Eye (tissue), 1 donor: ENCODE measurements at places on chromosomes 5 and 9.
A peak's percentile ranks its signal among the peaks of the same experiment; 100 is the strongest.

DNA sequence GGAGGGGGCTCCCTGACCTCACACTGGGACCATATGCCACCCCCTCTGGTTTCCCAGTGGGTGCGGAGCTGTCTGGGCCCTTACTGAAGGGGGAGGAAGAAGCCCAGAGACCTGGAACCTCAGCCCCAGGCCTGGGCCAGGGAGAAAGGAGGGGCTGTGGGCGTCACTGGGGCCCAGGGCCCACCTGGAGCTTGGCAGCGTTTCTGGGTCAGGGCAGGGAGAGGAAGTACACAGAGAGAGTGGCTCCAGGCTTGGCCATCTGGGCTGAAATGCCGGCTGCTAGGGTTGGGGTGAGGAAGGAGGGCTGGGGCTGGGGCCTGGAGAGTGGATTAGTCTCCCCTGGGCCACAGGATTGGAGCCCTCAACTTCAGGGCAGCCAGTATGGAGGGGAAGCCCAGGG lies 6.4 kb upstream of the DAB2IP start:
- DNase-seq: peak; percentile 80

- no peak for DNase-seq
Measured at GRCh38 chr9:82558346-82558745, 504.6 kb downstream of the RASEF start.

DNA sequence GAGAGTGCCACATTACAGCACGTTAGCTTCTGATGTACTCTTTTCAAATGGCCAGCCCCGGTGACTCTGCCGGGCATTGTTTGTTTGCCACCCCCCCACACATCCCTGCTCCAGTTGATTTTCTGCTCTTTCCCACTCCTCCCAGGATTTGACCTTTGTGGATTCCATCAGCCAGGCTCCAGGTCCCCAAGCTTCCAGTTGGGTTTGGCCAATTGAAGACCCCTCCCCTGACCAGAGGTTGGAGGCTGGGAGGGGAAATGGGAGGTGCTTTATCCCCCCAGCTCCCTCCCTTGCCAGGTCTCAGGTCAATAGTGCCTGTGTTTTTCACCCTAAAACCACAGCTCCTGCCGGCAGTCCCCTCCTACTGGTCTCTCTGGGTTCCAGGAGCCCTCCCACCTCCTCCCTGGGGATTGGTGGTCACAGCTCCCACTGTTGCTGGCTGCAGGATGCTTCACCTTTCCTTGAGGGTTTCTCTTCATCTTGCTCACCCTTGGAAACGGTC lies 34.9 kb downstream of the IRF1 start:
- DNase-seq: no peak

- no peak for DNase-seq
Measured at GRCh38 chr5:133439859-133440258, 172.5 kb downstream of the FSTL4 start.

DNA sequence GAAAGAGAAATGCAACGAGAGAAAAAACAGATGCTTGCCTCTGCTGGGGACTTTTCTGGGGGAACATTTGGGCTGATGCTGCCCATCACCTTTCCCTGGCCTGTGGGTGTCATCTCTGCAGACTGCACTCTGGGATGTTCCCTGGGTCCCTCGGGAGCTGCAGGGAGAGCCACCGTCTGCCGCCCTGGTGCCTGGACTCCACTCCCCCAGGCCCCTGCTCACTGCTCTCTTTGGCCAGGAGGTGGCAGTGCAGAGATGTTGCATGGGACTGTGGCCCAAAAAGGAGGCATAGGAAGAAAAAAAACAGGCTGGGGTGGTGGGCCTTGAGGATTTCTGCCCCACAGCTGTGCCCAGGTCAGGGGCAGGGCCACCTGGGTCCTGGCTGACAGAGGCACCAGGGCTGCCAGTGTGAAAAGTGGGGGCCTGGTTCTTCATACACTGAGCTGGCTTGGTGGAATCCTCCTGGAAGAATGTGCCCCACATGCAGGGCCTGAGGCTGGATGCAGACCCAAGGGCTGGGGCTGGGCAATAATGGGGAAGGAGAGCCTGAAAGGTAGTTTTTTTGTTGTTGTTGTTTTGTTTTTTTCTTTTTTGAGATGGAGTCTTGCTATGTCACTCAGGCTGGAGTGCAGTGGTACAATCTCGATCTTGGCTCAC lies 353.6 kb downstream of the SLIT3 start:
- peak; percentile 83 for DNase-seq

DNA sequence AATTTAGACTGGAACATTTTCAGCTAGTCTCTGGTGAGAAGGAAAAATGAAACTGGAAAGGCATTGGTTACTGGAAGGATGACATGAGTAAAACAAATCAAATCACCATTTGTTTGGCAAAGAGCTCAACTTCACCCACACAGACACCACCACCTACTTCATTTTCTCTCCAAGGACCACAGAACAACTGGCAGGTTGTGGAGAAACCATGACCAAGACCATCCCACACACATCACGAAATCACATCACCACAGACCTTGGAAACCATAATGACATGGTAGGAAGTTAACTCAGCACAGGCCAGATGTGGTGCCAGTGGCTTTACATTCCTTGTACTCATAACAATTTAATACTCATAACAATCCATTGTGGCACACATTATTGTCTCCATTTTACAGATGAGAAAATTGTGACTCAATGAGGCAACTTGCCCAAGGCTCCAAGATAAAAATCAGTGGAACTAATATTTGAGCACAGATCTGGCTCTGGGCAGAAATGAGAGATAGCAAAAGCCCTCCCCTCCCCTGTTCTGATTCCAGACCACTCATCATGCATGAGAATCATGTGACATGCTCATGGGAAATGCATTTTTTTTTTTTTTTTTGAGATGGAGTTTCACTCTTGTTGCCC lies 7.5 kb downstream of the OR1K1 start:
- DNase-seq: no peak

GRCh38 chr5:11962122-11962521 lies 57.9 kb upstream of the CTNND2 start:
- DNase-seq: no peak

- peak; percentile 92 for DNase-seq
Measured at GRCh38 chr5:126422994-126423788, at the start of gene GRAMD2B. TSS of gene GRAMD2B (plus strand) at chr5:126423409. CDS start at chr5:126423607, 198 bp downstream.

DNA sequence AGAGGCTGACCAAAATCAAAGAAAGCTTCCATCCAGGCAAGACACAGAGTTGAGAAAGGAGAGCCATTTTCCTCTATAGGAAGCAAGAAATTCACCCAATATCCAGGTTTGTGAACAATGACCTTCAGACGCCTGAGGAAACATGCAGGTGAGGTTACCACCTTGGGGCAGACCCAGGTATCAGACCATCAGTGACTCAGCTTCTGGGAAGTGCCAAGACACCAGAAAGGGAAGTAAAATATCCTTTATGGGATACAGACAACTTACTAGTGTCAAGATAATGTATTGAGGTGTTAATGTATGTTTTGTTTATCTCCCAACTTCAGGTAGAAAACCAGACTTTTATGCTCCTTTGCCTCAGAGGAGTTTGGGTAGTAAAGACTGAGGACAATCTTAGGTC lies 2.2 kb upstream of the DTWD2 start:
- DNase-seq: no peak

DNA sequence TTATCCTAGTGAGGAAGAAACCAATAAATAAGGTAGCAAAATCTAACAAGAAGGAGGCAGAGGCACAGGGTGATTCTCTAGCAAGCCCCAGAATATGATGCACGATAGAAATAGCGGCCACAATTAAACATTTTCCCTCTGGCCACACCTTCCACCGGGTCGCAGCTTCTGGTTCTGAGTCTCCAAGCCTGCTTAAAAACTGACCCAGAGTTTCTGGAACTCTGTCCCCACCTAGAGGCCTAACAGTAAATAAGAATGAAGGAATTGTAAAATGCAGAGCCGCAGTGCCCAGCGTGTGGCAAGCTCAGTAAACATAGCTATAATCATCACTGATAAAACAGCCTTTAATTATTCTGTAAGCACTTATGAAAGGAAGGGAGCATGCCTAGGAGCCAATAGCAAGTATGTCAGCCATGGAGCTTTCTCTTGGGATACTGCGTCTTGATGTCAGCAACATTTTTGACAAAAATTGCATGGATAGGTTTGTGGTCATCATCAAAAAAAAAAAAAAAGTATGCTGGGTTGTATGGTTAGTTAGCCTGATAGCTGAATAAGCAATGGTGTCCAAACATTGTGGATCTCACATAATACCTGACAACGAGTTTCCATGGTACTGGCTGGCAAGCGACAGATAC lies 465.5 kb downstream of the DNAH5 start:
- peak; percentile 82 for DNase-seq

GRCh38 chr5:39461007-39461682 lies 36.4 kb upstream of the DAB2 start:
- no peak for DNase-seq

DNA sequence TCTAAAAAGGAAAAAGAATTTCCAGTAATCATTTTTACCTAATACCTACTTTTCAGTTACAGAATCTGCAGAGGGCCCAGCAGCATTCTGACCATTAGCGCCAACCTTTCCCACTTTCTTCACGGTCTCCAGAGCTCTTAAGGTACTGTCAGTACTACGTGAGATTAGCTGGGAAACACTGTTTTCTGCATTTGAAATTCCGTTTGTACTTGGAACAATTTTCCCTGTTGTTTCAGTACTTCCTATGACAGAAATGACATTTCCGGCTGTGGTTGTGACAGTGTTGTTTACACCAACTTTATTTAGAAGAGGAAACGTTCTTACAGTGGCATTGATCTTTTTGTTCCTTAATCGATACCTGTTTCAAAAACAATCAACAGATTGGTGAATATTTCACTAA lies 36.9 kb upstream of the PDCL start:
- no peak for DNase-seq

DNA sequence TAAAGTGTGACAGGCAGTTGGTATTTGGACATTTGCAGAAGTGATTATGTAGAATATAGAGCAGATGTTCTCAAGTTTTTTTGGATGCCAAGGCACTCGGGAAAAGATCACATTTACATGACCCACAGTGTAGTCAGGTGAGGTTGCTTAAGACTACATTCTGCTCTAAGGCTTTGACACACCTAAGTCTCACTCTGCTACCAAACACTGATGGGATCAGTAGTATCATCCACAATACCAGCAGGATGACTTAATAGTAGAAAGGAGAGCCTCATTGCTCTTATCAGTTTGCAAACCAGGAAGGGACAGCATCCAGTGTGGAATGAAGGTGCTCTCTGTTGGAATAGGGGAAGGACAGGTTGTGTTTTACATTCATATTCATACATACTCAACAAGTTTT lies 2.5 kb upstream of the SPATA31D1 start:
- DNase-seq: no peak

DNA sequence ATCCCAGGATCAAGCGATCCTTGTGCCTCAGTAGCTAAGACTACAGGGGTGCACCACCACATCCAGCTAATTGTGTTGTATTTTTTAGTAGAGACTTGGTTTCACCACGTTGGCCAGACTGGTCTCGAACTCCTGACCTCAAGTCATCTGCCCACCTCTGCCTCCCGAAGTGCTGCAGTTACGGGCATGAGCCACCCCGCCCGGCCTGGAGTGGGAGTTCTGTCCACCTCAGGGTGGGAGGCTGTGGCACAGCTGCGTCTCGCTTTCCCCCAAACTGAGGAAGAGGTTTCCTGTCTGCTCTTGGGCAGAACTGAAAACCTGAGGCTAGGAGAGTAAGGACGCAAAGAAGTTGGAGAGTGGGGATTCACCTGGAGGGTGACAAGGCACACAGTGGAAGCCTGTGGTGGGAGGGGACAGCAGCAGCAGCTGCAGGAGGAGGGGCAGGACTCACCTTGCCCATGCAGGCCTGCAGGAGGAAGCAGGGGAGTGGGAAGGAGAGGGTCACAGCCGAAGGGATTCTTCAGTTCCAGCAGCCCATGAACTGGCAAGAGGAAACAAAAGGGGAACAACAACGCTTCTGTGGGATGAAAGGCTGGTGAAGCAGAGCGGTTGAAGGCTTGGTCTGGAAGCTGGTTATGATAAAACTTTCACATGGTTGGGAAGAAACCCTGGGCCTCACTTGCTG lies 181.4 kb downstream of the GAS1 start:
- peak; percentile 16 for DNase-seq

GRCh38 chr5:135054546-135054945 lies 20.5 kb upstream of the PITX1 start:
- no peak for DNase-seq

- peak; percentile 91 for DNase-seq
Measured at GRCh38 chr5:170638454-170639220, 134.8 kb downstream of the KCNIP1 start.

- DNase-seq: no peak
Measured at GRCh38 chr5:118303296-118303695, 685.1 kb downstream of the DTWD2 start.

DNA sequence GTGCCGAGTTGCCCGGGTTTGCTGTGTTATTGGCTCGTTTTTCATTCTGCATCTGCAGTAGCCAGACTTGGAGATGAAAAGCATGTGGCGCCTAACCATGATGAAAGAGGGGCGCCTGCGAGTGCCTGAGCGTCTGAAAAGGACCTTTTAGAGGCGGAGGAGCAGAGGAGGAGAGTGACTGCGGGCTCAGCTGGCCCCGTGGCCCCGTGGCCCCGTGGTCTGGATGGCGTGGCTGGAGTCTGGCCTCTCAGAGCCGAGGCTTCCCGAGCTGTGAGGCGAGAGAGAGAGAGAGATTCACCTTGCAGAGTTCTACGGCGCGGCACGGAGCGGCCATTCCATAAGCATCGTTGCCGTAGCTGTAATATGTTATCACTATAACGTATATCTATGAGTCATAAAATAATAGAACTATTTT lies 55.3 kb upstream of the RNU6ATAC start:
- DNase-seq: no peak

DNA sequence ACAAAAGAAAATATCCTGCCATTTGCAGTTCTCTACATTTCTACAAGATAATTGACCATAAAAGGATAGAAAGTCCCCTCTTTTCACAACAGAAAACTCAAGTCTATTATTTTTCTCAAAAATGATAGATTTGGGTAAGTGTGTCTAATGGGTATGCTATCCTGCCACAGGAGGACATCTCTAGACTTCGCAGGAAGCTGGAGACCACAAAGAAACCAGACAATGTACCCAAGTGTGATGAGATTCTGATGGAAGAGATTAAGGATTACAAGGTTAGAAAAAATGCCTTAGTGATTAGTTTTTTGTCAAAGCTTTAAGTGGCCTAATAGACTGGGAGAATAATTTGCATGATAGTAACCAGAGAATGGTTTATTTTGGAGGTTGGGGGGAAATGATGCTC lies 28.1 kb downstream of the RNF20 start:
- DNase-seq: no peak

DNA sequence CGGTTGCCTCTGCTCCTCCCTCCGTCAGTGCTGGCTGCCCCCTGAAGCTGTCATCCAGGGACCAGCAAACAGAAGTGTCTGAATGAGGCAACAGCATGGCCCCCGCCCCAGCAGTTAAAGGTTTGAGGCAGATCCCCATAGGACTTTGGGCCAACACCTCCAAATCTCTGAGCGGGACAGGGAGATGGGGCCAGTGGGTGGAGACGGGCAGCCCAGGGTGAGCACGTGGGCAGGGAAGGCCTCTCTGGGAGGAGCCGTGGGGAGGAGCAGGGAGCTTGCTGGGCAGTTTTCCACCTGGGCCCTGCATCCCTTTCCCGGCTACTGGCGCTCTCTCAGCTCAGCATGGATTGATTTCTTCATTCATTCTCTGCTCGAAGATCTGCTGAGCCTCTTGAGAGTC lies 39.1 kb upstream of the NOTCH1 start:
- DNase-seq: no peak

- no peak for DNase-seq
Measured at GRCh38 chr9:130732136-130732535, 38.6 kb downstream of the EXOSC2 start.

GRCh38 chr5:142353071-142353472 lies 28.3 kb upstream of the SPRY4 start:
- peak; percentile 57 for DNase-seq
